Hippocampal formation (tissue), 2 donors: ENCODE measurements at places on chromosomes 5 and 9.
A peak's percentile ranks its signal among the peaks of the same experiment; 100 is the strongest.

DNA sequence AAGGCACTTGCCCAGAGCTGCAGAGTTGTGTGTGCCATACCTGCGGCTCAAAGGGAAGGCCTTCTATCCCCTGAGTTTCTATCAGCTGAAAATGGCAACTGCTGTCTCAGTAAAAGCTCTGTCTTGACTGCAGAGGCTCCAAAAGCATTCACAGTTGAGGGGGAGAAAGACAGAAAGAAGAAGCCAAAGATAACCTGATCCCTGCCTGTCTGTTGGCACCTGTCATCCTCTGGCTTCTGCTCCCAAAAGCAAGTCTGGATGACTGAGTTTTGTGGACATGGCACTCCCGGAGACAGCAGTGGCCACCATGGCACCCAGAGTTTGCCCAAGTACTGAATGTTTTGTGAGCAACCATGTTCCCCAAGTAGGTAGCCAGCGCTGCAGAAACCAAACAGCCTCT, 176.6 kb downstream of the NR3C1 start:
- no peak for DNase-seq

DNA sequence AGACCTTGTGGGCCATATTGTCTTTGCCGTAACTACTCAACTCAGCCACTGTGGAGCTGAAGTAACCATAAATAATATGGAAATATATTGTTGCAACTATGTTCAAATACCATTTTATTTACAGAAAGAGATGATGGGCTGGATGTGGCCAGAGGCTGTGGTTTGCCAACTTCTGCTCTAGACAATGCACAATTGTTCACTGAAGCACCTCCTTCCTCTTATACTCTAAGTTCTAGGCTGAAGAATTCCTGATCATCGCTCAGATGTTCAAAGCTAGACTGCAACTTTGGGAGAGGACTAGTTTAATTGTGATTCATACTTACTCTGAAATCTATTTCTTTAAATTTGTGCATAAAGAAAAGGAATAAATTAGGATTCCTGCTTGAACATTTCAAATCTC, 245.0 kb downstream of the TAF11L14 start:
- no peak for DNase-seq

DNA sequence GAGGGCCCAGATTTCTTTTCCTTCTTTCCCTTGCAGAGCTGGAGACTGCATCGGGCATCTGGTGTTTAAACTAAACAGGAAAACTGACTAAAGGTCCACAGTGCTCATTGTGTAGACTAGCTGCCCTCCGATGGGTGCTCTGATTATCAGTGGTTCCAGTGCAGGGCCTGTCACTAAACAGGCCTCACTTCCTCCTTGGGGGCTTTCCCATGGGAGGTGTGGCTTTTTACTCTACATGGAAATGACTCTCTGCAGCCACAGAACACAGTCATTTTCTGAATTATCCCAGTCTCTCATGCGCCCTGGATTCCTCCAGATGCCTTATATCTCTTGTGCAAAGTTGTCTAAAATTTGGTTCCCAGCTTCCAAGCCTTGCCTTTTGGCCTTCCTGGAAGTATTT, 199.2 kb downstream of the TRIO start:
- no peak for DNase-seq

DNA sequence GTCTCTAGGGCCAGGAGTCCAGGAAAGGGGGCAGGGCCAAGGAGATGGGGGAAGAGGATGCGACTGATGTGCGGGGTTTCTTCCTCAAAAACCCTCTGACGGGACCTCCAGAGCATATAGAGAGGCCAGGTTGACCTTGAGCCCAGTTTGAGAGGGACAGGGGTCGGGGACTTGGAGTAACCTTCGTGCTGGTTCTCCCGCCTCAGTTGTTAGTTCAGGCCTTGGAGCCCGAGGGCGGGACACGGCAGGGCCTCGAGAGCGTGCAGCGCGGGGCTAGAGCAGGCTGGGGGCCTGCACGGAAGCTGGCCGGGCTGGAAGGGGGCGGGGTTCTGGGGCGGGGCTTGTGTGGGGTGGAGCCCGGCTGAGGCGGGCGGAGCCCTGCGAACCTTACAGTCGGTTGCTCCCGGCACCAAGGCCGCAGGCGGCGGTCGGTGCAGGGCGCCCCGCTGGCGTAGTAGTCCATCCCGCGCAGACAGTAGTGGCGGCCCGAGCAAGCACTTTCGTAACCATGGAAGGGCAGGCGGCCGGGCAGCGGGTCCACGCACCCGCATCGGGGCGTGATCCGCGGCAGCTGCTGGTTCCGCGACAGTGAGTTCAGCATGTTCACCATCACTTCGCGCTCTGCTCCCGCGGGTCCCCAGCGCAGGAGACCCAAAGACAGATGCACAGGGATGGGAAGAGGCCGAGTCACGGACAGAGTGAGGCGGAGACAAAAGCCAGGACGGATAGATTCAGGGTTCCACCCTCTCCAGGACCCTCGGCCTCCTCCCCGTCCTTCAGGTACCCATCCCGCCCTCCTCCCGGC, 4.0 kb upstream of the MYORG start:
- peak; percentile 34 for DNase-seq

DNA sequence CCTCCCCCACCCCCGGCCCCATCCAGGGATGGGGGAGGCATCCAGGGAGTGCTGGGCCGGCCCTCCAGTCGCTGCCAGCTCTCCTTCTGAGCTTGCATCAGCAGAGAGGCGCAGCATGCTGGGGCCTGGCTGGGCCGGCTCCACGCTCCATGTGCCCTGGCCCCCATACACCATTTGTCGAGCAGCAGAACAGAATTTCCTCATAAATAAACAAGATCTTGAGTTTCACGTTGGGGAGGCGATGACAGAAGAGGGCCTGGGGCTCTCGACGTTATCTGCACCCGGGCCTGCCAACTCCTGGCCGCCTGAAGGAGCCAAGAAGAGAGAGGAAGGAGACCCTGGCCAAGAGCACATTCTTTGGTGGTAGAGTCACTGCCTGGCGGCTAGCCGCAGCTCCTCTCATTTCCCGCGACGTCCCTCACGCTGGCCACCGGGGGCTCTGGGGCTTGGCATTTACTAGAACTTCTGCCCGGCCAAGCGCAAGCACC, 177.0 kb downstream of the FGF18 start:
- no peak for DNase-seq

DNA sequence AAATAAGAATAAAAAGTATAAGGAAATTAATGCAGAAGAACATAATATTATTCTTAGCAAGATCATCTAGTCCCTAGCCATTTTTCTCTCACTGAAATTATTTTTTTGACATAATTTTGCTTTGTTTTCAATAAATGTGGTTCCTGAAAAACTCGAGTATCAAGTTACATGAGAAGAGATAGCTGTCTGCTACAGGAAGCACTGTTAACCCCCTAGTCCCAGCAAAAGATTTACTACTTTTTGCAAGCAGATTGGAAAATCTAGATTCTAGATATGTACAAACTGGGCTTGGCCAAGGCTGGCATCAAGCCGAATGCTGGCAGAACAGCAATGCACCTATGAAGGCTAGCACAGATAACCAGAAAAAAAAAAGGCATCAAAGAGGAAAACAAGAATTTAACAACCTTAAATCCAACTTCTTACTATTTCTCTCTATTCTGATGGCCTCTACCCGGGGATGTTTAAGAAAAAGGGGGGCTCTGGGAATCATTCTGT, 21.9 kb upstream of the ISCA1 start:
- DNase-seq = no peak

DNA sequence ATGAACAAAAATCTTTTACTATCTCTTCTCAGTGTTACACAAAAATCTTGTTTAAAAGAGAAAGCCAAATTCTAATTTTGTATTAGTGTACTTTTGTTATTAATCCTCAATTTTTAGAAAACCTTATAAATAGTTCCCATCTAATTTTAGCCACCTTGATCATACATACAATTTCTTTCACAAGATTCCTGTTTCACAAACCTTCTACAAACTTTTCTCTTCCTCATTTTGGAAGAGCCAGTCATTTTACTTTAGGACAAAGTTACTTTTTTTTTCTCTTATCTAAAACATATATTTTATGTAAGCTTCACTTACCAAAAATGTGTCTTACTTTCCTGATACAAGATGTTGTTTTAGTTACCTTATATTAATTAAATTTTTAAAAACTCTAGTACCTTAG, 161.3 kb downstream of the YIPF5 start:
- no peak for DNase-seq

- no peak for DNase-seq
Observed at GRCh38 chr9:21690561-21690960, 111.9 kb upstream of the MTAP start.

DNA sequence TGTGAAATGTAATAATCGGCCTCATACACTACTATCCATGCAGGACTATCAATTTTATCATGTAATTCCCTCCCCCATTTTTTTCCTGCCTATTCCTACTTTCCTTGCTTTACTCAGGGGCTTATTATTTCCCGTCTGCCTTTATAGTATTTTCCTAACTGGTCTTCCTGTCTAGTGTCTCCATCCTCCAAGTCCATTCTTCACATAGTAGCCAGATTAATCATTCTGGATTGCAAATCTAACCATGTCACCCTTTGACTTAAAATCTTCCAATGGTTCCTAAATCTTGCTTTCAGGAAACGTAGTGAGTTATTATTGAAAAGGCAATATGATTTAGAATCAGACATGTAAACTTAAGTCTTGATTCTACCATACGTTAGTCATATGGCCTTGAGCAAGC, 307.4 kb upstream of the HAPLN1 start:
- no peak for DNase-seq

DNA sequence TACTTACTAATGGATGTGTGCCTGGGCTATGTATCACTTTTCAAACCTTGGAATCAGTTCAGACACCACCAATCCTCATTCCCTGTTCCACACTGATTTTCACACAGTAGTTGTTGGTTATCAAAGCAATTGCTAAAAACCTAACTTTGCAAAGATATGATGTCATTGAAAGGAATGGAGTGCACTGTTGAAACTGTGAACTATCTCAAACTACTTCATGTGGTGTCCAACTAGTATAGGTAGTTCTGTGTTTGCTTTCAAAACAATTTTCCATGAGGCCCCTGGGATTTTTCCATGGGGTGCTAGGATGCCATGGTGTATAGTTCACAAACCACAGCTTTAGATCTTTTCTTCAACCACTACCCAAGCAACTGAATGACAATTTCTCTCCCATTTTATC, 17.8 kb downstream of the INIP start:
- no peak for DNase-seq

GRCh38 chr5:167355346-167355745, 936.1 kb upstream of the WWC1 start:
- DNase-seq = no peak

- no peak for DNase-seq
Observed at GRCh38 chr9:81390792-81391456, 298.4 kb downstream of the TLE1 start.

DNA sequence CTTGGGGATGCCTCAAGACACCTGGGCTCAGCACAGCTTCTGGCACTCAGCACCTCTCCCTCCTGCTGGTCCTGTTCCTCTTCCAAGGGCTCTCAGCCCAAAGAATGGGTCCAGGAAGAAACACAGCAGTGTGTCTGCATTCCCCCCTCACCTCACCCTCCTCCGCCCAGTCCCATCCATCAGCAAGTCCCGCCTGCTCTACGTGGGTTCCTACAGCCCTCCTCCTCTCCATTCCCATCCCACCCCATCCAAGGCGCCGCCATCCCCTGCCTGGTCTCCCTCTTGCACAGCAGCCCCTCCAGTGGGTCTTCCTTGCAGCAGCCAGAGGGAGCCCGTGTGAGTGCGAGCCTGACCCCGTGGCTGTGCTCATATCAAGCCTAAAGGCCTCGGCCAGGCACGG, 52.3 kb upstream of the RPL26L1 start:
- no peak for DNase-seq

DNA sequence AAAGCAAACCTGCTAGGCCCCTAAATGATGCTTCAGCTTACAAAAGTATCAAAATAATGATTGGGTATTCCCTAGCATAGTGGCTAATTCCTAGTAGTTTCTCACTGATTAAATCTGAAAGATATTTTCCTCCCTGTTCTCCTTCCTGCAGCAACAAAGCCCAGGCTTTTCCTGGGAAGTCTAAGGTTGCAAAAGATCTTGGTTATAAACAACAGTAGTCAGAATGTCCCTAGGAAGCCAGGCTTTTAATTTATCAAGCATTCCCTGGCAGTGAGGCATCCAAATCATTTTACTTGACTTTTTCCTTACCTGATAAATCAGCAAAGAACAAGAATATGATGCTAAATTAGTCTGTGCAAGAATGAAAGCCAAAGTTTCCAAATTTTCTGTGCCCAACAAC, 272.0 kb downstream of the PDE4D start:
- DNase-seq = no peak

- DNase-seq = no peak
Observed at GRCh38 chr5:5421149-5421960, 1.1 kb upstream of the ICE1 start.

GRCh38 chr5:43601454-43602260, 1.3 kb upstream of the NNT start:
- no peak for DNase-seq

- no peak for DNase-seq
Observed at GRCh38 chr5:142816531-142817430, 46.6 kb downstream of the ARHGAP26 start.

DNA sequence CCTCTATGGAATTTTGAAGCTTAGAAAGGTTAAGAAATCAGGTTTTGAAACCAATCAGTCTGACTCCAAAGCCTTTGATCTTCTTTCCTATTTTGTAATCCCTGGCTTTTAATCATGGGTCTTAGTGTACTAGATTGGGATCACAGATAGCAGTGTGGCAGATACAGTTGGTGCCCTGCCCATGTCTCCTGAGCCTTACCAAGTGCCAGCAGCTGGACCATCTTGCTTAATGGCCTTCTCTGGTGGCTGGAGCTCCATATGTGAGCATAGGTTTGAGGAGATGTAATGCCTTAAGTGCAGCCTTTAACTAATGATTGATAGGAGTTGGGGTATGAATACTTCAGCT, 16.7 kb upstream of the RIC1 start:
- DNase-seq = no peak

GRCh38 chr9:114258866-114259797, 63.8 kb upstream of the ORM1 start:
- DNase-seq = no peak

DNA sequence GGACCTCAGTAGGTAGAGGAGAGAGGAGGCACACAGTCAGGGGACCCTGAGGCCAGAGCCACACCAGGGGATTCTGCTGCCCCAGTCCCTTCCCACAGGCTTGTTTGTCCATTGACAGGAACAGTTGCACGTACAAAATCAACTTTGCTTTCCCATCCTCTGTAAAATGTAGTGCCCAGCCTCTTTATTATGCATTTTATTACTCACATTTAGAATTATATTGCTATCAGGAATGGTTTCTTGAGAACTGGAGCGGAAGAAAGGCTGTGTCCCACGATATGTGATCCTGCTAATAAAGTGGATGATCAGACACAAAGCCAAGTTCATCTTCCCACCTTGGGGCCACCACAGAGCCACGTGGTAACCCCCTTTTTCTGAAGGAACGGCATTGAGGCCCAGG, 277.4 kb downstream of the FANCC start:
- DNase-seq = no peak
